Left ventricle myocardium inferior (tissue), 1 donor: ENCODE measurements at places on chromosomes 2 and 18.

DNA sequence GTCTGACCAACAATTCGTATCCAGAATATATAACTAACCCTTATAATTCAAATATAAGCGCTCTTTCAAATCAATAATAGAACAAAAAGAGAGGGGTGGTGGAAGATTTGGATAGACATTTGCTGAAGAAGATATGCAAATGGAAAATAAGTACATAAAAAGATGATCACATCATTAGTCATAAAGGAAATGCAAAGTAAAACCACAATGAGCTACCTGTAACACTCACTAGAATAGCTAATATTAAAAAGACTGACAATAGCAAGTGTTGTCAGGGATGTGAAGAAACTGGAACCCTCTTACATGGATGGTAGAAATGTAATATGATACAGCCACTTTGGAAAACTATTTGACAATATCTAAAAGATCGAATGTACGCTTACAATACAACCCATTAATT lies 84.9 kb upstream of the MRPS9 start:
- DNase-seq, result no peak

DNA sequence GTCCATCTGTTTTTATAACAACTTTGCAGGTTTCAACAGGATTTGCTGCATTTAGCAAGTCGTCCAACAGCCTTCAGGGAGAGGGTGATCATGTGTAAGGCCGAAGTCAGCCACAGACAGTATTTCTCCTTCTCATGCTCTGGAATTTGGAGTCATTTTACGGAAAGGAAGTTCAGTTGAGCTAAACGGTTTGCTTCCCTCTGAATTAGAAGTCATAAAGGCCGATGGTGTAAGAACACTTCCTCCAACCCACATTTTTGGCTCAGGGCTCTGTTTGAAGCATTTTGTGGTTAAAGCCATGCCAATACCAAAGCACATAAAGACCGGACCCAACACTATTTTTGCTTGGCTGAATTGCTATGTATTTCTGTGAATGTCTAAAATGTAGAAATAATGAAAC lies 129.5 kb downstream of the TMEM182 start:
- no peak for DNase-seq

DNA sequence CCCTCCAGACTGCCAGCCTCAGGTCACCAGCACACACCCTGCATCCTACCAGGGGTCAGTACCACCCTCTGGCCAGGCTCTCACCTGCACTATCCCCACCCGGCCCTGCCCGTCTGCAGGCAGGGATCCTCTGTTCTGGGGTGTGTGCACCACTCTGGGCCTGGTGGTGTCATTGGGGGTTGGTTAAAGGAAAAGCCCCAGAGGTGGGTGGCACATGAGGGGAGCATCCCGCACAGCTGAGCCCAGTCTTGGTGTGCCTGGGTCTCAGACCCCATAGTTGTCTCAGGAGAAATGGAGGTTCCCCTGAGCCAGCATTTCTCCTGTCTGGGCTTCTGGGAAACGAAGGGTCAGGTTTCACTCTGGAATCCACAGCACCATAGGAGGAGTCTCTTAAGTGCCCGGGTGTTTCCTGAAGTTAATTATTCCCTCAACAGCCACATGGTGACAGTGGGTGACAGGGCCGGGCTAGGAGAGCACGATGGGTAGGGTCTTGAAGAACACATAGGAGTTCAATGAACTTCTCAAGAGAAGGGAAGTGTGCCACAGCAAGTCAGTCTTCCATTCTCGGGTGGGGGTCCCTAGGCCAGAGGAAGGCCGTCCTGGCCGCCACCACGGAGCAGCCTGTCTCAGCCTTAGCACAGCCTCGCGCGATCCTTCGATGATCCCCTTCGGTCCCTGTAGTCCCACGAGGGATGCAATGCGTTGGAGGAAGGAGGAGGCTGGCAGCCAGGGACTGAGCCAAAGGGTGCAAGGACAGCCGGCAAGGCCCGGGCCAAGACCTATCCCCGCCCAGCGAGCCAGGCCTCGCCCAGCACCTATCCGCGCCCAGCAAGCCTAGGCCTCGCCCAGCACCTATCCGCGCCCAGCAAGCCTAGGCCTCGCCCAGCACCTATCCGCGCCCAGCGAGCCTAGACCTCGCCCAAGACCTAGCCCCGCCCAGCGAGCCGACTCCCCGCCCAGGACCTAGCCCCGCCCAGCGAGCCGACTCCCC lies 1.1 kb upstream of the FARP2 start:
- DNase-seq, result peak; percentile 88

DNA sequence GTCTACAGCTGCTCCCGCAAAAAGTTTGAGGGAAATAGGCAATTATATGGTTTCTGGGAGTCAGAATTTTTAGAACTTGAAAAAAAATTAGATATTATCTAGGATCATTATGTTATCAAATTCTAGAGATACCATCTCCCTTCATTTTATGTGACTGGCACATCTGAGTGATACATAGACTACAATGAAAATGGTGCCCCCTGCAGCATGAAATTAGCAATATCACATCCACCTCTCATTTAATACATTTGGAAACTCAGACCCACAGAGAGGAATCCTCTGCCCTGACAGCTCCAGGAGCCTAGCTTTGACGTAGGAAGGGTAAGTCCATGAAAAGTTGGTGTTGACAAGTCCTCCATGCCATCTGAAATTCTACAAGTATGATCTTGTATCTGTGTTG lies 381.6 kb downstream of the SUCLG1 start:
- no peak for DNase-seq

GRCh38 chr2:12950174-12950573 lies 233.4 kb downstream of the TRIB2 start:
- no peak for DNase-seq

DNA sequence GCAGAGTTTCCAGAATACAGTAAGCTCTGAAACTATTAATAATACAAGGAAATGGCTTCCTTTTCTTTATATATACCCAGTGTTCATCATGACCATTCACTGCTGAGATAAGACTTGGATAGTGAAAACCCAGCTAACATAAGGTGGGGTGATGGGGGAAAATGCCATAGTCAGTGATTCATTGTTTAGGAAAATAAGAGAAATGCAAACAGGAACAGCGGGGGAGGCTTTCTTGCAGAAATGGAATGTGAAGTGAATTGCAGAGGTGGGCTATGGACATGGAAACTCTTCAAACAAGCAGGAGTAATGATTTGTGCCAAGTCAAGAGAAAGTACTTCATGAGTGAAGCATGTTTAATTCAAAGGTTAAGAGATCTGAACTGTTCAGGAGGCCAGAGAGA lies 519.4 kb downstream of the TDRD15 start:
- DNase-seq, result no peak

DNA sequence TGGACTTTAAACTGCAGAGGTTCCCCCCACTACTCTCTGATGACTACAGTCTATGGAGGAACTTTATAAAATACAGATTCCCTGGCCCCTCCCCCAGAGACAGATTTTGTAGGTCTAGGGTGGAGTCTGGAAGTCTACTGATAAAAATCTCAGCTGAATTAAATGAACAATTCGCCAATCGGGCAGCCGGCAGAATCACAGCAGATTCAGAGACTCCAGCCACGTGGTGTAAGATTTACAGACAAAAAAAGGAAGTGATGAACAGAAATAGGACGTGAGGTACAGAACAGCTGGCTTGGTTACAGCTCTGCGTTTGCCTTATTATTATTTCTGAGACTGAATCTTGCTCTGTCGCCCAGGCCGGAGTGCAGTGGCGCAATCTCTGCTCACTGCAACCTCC lies 21.4 kb upstream of the MTA3 start:
- no peak for DNase-seq

DNA sequence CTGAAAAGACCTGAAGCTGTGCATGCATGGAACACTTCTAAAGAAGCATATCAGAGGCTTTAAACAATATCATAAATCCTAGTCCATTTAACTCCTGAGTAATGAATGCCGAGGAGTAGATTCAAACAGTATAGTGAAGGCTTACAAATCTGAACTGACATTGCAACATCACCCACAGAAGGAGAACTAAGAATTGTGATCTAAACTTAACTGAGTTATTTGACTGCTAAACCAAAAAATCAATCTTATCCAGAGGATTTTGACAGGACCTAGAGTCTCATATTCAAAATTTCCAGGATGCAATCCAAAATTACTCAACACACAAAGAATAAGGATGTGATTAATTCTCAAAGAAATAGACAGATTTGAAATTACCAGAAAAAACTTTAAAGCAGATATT lies 181.0 kb downstream of the SLC39A10 start:
- no peak for DNase-seq

DNA sequence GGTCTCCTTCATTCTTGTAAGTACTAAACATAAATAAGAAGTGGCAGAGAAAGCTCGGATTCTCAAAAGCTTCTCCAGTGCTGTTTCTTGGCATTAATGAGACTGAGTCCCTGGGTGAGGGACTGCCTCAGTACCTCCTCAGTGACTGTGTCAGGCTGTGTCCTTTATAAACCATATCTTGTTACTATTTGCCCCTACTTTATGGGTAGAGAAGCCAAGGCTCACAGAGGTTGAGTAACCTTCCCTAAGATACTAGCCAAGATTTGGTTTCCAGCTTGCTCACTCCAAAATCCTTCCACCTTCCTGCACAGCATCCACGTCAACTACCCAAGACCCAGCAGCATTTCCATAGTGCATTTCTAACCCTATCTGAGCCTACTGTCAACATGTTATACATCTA lies 55.6 kb downstream of the THUMPD2 start:
- no peak for DNase-seq

DNA sequence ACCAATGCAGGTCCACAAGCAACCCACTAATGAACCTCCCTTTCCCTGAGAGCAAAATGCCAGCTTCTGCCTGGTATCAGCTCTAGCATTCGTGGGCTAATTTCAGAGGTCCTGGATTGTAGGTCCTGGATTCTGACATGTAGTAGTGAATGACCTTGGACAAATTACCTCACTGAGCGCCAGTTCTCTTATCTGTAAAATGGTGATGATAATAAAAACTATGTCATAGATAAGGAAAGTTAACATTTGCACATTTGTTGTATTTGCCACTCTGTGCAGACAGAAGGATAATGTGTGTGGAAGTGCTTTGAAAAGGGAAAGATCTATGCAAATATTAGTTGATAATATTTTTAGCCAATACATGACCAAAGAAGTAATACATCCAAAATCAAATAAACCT lies 4.1 kb upstream of the TET3 start:
- DNase-seq, result no peak

GRCh38 chr2:20507166-20507692 lies 60.4 kb downstream of the RHOB start:
- DNase-seq, result no peak

- no peak for DNase-seq
Observed at GRCh38 chr18:69002233-69002632, 204.4 kb downstream of the CCDC102B start.

- no peak for DNase-seq
Observed at GRCh38 chr2:84486441-84487115, 27.5 kb upstream of the SUCLG1 start.

- no peak for DNase-seq
Observed at GRCh38 chr2:67566958-67567635, 170.0 kb downstream of the ETAA1 start.

DNA sequence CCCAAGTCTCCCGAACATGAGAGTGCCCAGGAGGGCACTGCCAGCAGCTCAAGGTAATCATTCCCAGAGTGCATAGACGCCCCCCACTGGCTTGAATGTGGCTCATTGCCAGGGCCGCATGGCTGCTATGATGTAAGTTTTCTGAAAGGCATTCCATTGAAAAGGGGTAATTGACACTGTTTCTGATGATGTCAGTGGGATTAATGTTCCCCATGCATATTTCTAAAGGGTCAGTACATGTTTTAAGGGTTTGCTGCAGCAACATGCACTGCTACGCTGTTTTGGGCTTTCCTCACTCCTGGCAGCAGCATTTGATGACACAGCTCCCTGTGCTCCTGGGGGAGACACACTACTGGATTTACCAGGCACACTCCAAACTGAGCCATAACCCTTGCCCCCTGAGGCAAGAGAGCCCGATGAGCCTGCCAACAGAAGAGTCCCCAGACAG lies 36.7 kb downstream of the KIAA2012 start:
- DNase-seq, result peak; percentile 22

DNA sequence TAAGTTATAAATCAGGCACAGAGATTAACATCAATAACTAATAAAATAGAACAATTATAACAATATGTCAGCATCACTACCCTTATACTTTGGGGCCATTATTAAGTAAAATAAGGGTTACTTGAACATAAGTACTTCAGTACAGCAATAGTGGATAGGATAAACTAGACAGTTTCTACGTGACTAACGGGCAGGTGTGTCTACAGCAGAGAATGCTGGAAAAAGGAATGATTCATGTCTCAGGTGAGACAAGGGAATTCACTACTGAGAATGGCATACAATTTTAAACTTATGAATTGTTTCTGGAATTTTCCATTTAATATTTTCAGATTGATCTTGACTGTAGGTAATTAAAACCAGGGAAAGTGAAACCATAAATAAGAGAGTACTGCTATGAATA lies 5.5 kb downstream of the WDR75 start:
- no peak for DNase-seq

DNA sequence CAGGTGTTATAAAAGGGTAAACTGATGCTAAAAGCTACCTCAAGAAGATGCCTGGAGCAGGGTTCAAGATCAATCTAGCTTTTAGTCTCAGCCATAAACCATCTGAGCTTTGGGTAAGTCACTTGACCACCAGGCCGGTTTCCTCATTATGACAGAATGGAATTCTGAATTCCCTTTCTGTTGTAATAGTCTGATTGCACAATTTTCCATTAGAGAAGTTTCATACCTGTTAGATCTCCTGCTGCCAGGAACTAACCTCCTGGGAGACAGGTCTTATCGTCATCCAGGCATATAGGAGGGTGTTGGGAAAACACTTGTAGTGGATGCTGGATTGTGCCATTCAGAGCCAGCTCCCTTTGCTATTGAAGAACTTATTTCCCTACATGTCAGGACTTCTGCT lies 272.5 kb downstream of the TDRD15 start:
- no peak for DNase-seq

DNA sequence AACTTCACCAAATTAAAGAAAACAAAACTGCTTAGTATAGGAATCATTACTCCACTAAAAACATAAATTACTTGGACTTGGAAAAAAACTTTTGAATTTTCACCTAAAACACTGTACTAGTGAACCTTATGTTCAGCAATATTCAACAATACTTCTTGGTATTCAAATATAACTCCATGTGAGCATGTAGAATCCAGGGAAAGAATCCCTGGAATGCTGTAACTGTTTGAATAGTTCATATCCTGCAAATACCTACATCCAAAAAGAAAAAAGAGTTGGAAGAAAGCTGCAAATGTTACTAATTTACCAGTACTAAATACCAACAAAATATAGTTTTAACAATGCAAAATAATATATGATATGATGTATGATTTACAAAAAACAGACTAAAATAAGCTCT lies 65.4 kb downstream of the IKZF2 start:
- no peak for DNase-seq

DNA sequence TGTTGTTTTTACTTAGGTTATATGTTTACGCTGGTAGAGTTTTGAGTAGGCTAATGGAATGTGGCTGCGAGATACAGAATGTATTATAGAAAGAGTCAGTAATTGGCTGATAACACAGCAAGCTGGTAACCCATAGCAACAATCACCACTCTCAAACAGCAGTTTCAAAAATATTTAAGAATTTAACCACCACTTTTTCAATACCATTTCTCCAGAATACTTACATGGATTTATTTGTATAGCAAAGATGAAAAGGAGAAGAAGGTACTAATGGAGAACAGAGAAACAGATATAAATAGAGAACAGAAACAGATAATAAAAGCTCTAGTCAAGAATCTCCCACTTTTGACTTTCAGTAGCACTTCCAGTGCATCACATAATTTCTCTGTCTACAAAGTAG lies 188.3 kb upstream of the SLC39A10 start:
- no peak for DNase-seq
